Retina (tissue), 1 donor: ENCODE measurements at places on chromosomes 11 and 22.
A peak's percentile ranks its signal among the peaks of the same experiment; 100 is the strongest.

GRCh38 chr11:123086305-123086704, 24.4 kb upstream of the HSPA8 start:
- DNase-seq, result no peak

DNA sequence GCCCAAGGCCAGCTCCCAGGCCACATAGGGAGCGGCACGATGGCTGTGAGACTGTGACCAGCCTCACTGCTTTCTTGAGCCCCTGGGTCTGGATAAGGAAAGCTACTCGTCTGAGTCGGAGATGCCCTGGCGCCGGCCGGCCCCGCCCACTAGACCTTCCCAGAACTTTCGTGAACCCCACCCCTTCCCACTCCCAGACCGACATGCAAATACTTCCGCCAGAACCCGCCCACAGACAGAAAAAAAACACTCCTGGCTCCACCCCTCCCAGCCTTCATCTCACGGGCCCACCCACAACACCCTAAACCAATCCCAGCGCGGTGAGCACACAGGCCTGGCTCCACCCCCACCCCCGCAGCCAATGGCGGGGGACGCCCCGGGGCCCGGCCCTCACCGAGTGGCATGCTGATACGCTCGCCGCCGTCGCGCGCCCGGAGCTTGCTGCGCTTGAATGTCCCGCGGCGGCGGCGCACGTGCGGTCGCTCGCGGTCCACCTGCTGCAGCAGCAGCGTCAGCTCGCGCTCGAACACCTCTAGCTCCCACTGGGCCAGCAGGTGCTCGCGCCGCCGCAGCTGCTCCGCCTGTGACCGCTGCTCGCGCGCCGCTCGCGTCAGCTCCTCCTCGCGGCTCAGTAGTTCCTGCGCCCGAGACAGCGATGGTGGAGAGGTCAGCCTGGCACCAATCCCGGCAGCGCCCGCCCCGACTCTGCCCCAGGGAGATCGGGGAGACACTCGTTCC, 7.0 kb downstream of the MAP3K11 start:
- DNase-seq, result peak; percentile 96

GRCh38 chr11:74735365-74735928, 4.2 kb upstream of the CHRDL2 start:
- DNase-seq, result no peak

- DNase-seq, result no peak
These were observed 63.8 kb downstream of the MYEOV start for GRCh38 chr11:69357458-69358397.

DNA sequence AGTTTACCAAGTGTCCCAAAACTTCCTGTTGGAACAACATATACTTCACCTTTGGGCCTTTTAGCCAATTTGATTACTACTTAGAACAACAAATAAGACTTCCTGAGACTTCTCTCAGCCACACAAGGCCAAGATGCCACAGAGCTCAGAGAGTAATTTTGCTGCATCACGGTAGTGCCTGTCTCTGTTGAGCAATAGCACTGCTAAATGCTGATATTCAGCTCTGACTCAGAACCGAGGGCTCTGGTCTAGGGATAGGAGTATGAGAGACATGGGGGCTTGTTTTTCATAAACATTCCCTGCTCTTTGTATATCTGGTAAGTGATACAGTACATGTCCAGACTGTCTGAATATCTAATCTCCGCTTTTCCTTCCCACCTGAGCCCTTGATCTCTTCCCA, 260.4 kb upstream of the ARHGAP20 start:
- no peak for DNase-seq

DNA sequence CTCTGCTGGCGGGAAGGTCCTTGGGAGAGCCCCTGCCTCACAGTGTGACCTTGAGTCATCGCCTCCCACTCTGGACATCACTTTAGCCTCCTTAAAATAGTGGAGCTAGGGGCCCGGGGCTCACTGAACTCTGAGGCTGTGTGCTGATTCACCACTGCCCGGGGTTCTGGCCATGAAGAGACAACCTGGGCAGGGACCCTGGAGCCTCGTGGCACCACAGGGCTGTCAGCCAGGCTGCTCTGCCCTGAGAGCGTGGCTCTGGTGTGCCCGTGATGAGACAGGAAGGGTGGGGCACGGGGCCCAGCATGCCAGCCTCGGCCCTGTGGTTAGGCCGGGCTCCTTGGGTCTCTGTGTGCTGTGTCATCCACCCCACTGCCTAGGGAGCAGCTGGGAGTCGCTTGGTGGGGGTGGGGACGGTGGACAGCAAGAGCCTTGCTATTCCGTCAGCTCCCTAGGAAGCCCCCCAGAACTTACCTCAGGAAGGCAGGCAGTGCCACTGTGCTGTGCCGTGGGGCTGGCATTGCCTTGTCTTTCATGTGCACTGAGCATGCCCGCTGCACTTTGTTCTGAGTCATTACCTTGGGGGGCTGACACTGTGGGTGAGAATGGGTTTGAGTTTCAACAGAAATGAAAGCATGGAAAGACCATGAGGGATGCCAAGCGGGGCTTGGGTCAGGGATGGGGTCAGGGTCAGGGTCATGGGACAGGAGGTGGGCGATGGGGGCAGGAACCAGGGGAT, 31.7 kb downstream of the TPCN2 start:
- DNase-seq, result no peak

DNA sequence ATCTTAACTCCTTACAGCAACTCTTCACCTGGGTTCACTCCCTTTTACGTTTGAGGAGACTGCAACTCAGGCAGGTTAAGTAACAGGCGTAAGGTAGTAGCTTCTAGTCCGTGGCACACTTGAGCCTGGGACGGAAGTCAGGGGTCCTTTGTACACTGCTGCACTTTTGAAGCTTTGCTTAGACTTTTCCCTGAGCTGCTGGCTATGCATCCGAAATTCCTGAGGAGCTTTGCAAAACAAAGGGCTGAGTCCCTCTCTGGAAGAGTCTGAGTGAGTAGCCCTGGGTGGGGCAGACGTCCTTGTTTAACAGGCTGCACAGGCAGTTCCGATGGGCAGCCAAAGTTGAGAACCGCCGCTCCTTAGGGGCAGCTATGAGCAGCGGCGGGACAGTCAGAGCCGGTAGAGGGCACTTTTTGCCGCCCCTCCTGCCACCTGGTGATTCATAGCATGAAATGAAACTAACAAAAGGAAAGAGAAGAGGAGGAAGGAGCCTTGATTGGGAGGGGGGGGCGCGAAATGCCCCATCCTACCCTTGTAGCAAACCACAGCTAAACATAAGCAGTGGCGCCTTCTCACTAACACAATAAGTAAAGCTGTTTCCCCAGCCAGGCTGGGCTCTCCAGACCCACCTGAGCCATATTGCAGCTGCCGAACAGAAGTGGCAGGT, 1.4 kb downstream of the TMEM109 start:
- DNase-seq, result peak; percentile 69

GRCh38 chr11:2464451-2465165, 19.8 kb downstream of the KCNQ1 start:
- no peak for DNase-seq

GRCh38 chr22:44707178-44707577, 5.2 kb downstream of the PRR5 start:
- no peak for DNase-seq

DNA sequence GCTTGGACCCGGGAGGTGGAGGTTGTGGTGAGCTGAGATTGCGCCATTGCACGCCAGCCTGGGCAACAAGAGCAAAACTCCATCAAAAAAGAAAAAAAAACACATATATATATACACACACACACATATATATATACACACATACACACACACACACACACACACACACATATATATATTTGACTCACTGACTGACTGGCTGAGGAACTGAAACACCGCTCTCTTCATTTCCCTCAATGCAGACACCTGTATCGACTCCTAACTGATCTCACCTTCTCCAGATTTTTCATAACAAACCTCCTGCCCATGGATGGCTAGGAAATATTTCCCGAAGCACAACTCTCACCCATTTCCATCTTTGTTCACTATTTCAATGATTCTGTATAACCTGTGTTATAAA, 140.7 kb upstream of the ANO3 start:
- no peak for DNase-seq

- no peak for DNase-seq
These were observed 20.5 kb upstream of the FSHB start for GRCh38 chr11:30210357-30210756.

GRCh38 chr11:2390725-2391151, 9.8 kb upstream of the TSSC4 start:
- DNase-seq, result no peak

- DNase-seq, result no peak
These were observed 419.0 kb downstream of the LRRC4C start for GRCh38 chr11:41040474-41040873.

- DNase-seq, result no peak
These were observed 8.9 kb downstream of the HIRA start for GRCh38 chr22:19422440-19423301.

DNA sequence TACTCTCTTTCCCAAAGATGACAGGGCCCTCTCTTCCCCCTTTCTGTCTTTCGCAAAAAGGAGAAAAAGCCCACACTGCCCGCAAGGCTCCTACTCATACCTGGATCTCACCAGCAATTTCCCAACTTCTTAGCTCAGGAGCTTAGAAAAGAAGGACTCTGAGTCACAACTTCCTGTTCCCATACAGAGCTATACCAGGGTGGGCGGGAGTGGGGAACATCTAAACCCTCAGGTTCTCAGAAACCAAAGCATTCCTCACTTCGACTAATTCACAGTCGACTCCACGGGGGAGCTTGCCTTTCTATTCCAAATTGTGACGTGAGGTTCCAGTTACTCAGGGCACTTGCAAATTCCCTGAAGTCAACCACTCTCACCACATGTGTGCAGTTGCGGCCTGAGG, 61.9 kb downstream of the MTNR1B start:
- DNase-seq, result no peak

DNA sequence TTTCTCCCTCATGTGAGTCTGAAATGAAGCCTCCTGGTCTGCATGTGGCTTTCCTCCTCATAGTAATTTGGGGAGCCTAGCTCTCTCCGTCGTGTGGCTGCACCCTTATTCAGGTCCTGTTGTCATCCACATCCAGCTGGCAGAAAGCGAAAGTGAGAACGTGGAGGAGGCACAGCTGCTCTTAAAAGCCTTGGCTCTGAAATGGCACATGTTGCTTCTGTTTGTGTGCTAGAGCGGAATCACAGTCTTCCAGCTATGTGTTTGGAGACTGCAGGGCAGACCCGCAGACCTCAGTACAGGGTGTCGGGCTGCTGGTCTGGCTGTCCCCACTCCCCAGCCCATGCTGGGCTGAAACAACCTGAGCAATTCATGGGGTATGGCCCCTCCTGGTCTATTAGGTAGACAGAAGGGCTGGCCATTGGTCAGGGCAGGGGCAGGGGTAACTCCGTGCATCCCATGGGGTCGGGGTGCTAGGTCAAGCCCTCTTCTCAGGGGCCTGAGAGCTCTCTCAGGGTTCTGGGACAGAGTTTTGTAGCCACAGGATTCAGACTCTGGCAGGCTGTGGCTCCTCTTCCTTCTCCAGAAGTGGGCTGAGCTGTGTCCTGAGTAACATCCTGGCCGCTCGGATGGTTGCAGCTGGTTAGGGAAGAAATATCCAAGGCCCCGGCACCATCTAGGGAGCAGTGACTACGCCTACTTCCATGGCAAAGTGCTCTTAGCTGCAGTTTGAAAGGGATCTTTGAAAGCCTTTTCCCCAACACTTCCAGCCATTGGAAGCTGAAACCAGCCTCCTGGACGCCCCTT, 50.6 kb downstream of the C11orf96 start:
- no peak for DNase-seq

DNA sequence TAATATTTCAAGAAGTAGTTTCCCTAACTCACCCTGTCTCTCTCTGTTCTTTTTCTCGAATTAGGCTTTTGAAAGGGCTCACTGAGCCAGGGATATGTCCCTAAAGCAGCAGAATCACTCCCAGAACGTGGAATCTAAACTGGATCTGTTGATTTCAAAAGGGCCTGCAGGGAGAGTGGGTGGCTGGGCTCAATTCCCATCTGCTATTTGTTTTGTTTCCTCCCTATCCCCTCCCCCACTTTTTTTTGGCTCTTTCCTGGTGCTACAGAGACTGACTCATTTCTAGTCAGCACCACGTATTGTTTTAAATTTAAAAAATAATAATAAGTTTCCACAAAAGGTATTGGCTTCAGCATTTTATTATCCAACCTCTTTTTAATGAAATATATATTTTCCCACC, 961.5 kb downstream of the FAM181B start:
- DNase-seq, result no peak

GRCh38 chr11:36122671-36123070, 166.6 kb downstream of the COMMD9 start:
- DNase-seq, result no peak

DNA sequence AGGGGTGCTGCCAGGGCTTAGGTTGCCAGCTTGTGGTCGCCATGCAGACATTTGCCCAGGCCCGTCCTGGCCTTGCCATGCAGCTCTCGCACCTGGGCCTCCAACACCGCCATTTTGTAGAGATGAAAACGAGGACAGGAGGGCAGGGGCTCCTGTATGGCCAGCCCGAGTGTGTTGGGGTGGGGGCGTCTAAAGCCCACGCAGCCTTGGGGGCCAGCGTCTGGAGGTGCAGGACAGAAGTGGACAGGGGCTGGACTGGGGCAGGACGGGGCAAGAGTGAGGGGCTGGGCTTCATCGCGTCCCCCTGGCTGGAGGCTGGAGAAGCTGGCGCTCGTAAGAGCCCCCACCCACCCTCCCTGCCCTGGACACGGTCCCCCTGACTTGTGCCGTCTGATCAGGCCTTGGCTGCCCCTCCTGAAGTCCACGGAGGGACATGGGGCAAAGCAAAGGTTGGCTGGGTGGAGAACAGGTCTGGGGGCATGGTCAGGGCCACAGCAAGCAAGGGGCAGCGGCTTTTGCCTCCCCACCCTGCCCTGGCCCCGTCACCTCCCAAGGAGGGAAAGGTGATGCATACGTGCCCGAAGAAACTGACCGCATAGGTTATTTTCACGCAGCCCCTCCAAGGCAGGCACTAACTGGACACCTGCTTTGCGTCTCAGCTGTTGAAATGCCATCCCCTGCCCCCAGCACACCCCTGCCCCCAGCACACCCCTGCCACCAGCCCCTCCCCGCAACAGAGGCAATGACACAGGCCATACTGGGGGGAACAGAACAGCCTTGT, 815 bp downstream of the TNNT3 start:
- no peak for DNase-seq

DNA sequence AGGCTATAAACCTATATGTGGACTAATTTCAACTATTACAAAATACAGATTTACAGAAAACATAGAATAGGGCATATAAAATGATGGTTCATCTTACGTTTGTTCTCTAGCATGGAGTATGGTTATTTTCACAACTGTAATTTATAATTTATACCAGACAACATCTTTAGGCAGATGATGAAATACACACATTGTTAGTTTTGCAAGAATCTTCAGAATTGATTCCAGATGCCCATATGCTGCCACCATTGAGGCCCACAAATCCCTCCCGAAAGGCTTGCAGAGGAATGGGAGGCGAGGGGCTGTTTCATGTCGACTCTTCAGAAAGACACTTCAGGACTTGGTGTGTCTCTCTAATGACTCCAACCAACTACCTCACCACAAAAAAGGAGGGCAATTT, 6.2 kb downstream of the PTPN5 start:
- no peak for DNase-seq

DNA sequence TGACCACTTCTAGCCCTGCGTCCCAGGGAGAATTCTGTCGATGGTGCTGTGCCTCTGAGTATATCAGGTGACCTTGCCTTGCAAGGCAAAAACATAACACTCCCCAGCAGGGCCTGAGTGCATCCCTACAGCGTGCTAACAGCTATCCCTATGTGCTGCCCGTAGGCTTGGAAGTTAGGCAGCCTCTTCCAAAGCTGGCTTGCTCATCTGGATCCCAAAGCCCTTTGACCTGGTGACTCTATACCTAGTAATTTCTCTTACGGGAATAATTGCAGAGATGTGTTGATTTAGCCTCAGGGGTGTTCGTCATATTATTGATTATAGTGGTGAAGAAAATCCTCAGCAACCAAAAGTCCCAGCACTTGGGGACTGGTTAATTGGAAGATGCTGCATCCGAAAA, 32.6 kb upstream of the CRYBB3 start:
- no peak for DNase-seq
